Dermis microvascular lymphatic vessel endothelial cell (primary cell): ENCODE measurements at places on chromosomes 1 and 21.

DNA sequence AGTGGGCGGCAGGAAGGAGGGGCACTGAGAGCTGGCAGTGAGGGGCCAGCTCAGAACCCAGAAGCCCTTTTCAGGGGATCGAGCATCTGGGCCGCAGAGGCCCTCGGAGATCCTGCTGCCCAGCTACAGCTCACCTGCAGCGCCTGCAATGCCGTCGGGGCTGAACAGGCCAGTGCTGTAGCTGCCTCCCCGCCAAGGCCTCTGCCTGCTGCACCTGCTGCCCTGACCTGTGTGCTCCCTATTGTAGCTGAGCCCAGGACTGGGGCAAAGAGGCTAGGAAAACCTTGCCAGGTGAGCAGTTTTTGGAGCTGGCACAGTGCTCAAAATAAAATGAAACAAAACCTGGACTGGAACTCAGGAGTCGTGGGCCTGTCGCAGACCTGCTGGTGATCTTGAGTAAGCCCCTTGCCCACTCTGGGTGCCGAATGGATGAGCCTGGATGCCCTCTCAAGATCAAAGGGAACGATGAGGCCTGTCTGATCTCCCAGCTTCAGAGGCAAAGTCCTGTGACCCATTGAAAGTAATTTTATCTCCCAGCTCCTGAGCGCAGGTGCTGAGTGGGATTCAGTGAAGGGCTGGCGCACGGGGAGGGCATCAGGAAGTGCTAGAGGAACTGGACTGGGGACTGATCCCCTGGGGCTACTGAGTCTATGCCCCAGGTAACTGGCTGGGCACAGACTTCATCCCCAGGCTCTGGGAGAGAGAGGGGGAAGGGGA, 154.6 kb downstream of the FOXD2 start:
- DNase-seq = no peak

GRCh38 chr1:111272081-111272480, 18.6 kb upstream of the CHIA start:
- no peak for DNase-seq

GRCh38 chr1:53810007-53810406, 28.1 kb downstream of the NDC1 start:
- DNase-seq = no peak

- no peak for DNase-seq
Observed at GRCh38 chr21:32312976-32313375, 14.3 kb downstream of the MRAP start.

DNA sequence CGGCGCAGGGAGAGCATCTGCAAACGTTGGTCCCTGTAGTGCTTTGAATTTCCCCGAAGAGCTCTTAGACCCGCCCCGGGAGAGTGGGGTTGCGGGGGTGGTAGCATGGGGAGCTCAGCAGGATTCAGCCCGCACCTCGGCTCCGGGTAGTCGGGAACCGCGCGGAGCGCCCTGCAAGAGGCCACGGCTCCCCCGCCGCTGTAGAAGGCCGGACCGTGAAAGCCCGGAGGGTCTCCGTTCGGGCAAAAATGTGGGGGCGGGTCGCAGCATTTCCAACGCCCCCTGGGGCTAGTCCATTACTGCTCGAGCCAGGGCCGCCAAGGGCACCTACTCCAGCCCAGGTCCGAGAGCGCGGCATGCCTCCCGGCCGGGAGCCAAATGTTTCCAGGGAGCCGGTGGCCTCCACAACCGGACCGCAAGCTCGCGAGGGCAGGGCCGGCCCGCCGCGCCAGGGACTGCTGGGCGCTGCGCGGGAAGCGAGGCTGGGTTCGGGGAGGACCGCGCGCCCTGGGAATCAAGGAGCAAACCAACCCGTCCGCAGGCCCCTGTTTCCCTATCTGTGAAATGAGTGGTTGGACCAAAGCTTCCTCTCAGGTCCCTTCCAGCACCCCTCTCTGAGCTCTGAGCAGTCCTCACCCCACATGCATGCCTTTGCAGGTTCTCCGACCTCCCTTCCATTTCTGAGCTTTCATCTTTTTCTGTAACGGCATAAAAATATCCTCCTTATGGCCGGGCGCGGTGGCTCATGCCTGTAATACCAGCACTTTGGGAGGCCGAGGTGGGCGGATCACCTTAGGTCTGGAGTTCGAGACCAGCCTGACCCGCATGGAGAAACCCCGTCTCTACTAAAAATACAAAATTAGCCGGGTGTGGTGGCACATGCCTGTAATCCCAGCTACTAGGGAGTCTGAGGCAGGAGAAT, 775 bp upstream of the TMEM63A start:
- no peak for DNase-seq

- DNase-seq = no peak
Observed at GRCh38 chr21:41478319-41479177, 29.4 kb downstream of the TMPRSS2 start.

DNA sequence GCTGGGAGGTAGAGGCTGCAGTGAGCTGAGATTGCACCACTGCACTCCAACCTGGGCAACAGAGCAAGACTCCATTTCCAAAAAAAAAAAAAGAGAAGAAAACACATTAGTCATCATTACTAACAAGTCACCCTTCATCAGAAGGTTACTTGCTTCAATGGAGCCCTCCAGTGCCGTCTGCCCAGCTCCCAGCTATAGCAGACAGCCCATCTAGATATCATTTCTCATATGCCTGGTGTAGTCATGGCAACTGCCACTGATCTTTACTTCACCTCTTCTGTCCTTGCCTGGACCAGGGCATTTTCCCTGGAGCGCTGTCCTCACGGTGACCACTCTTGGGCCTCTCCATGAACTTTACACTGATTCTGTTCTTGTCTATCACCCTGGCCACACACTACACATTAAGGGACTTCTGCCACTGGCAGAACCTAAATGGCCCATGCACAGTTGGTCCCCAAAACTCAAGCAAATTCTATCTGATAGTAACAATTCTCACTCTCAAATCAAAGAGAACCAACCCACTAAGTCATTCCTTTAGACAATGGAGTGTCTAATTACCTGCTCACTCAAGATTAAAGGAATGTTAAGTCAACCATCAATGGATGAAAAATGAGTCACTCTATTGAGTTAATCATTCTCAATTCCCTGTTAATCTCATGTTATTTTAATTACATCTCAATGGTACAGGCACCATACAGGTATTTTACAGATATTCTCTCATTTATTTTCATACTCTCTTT, 12.9 kb downstream of the GPA33 start:
- no peak for DNase-seq

GRCh38 chr1:920521-920920, 3.2 kb upstream of the SAMD11 start:
- DNase-seq = no peak

DNA sequence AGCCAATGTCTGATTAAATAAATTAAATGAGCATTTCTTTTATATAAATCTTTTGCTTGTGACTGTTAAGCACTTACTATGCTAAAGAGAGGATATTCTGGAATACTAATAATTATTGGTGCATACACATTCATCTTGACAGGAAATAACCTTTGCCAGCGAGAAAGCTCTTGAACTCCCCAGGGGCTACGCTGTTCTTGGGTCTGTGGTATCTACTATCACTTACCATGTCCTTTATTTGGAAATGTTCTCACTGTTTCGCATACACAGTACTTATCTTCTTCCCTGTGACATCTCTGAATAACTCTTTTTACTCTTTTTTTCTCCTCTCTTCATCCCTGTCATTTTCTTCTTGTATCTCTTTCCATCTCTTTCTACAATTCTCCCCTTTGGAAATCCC, 178.7 kb downstream of the GABPA start:
- no peak for DNase-seq

DNA sequence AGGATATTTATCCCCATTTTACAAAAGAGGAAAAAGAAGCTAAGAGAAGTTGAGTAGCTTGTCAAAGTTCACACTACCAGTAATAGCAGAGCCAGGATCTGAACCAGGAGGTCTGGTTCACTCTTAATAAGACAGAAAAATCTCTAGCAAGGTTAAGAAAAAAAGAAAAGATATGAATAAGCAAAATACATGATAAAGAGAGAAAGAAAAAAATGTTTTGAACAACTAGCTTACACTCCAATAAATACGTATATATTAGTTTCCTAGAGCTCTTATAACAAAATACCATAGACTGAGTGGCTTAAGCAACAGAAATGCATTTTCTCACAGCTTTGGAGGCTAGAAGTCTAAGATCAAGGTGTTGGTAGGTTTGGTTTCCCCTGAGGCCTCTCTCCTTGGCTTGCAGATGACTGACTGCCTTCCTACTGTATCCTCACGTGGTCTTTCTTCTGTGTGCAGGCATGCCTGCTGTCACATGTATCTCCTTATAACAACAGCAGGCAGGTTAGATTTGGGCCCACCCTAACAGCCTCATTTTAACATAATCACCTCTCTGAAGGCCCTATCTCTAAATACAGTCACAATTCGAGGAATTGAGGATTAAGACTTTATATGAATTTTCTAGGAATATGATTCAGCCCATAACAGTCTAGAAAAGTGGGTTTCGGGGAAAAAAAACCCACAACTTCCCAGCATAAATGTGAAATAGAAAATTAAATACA, 60.4 kb downstream of the LEPR start:
- no peak for DNase-seq

- no peak for DNase-seq
Observed at GRCh38 chr1:67676946-67677345, 8.1 kb upstream of the GADD45A start.

- no peak for DNase-seq
Observed at GRCh38 chr21:17466166-17466565, 46.7 kb upstream of the CXADR start.

- no peak for DNase-seq
Observed at GRCh38 chr1:3065396-3065795, 3.6 kb upstream of the PRDM16 start.

DNA sequence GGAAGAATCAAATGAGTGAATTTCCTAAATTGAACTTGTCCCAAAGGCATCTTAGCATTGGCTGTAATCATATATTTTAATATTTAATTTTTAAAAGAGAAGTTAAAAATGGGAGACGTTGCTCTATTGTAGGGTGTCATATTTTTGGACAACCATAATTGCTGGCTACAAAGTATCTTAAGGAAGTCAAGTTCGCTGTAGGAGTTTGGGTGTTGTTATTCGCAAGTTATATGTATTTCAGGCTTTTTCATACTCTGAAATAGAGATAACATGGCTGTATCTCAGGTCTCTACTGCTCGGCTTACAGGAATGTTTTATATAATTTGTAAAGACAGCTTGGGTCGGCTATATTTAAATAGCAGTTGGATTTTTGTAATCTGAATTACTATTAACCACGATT, 852 bp downstream of the TMEM50A start:
- no peak for DNase-seq

DNA sequence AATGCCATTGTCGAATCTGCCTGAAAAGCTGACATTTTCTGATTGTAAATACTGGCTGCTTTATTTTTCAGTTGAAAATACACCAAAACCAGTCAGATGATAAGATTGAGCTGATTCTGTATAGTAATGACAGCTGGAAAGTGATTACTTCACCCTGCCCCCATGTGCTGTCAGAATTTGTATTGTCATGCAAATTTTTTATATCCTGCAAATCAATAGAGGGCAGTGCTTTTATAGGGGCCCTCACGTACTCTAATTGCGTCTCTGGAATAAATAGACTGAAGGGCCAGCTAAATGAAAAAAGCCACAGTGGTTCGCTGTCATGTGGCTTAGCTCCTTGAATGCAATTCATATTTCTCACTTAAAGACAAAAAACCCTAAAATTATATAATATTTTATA, 208.6 kb downstream of the LHX8 start:
- DNase-seq = no peak

GRCh38 chr1:145871994-145872924, 13.4 kb upstream of the PIAS3 start:
- no peak for DNase-seq

DNA sequence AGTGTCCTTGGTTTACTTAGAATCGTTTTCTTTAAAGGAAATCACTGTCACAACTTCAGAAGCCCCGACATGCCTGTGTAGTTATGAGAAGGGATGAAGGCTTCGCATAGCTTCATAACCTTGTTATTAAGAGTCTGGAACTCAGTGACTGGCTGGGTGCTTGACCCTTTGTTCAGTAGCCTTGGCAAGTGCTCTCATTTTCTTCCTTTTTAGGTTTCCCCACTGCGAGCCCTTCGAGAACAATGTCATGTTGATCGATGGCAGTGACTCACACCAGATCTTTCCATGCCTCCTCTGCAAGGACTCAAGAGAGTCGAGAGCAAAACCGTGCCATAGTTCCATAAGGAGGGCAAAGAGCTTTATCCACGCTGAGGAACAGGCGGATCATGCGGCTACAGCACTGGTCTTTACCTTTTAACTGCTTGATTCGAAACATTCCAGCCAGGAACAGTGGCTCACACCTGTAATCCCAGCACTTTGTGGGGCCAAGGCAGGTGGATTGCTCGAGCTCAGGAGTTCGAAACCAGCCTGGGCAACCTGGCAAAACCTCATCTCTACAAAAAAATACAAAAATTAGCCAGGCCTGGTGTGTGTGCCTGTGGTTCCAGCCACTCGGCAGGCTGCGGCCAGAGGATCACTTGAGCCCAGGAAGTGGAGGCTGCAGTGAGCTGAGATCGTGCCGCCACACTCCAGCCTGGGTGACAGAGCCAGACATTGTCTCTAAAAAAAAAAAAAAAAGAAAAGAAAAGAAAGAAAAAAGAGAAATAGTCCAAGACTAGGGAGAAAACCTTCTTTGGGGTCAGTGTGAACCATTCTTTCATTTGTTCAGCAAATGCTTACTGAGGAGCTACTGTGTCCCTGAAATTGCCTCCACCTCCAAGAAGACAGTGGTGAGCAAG, 95.4 kb upstream of the ERRFI1 start:
- DNase-seq = peak; percentile 97

DNA sequence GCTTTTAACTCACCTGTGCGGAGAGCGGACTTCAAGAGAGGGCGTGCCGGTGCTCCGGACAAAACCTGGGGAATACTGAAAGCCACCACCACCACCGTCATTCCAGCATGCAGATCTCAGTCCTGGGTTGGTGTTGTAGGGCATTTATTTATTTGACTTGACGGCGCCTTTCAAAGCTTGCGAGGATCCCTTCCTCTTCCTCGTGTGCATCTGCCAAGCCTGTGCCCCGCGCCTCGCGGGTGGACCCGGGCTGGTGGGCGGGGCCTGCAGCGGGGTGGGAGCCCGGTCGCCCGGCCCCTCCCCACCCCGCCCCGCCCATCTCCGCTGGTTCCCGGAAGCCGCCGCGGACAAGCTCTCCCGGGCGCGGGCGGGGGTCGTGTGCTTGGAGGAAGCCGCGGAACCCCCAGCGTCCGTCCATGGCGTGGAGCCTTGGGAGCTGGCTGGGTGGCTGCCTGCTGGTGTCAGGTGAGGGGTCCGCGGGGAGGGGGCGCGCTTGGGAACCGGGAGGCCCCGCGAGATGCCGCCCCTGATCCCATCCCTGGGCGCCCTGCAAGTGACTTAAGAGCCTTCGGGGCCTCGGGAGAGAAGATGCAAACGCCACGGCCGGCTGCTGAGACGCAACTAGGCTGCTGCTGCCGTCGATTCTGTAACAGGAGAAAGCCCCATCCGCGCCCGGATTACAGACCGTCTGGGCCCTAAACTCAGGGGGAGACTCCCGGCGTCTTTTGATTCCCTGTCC, at the start of gene IL10RB:
Gene IL10RB, plus strand, starts transcription at position 318 of the 739 bp plus-strand sequence. Its CDS starts 99 bp downstream, at position 417.
- no peak for DNase-seq

- DNase-seq = no peak
Observed at GRCh38 chr1:30081379-30082102, 641.8 kb downstream of the MATN1 start.

GRCh38 chr1:208438112-208438699, 194.0 kb upstream of the PLXNA2 start:
- DNase-seq = no peak
